NB4 (cell line): ENCODE measurements at places on chromosomes 2 and 18.

DNA sequence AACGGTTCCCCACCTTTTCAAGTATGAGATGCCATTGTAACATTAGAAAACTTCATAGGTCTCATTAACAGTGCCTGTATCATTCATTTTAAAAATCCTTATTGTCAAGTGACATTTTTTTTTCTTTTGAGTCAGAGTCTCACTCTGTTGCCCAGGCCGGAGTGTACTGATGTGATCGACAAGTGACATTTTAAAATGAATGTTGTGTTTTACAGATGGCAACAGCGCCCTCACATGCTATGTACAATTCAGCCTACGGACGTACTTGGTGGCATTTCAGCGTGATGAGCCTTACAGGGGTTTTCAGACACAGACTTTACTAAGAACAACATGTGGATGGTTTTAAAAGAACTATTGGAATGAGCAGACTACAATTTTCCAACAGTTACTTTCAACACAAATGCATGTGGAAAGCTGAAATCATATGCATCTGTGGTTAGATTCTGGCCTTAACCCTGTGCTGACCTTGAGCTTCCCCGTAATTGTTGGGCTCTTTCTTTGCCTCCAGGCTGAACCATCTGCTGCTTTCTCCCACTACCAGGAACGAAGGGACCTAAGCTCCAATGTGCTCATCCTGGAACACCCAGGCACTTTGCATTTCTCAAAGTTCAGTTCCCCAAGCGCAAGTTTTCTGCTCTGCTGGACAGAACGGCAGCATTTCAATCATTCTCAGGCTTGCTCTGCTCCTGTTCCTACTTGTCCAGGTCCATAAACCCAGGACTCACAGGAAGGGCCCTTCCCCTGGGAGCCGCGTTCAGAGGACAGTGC is 119.9 kb upstream of the NDUFV2 start:
- peak; percentile 46 for DNase-seq

GRCh38 chr2:111667542-111668273 is 216.3 kb downstream of the ANAPC1 start:
- peak; percentile 67 for DNase-seq

- DNase-seq, result no peak
Observed at GRCh38 chr2:138493334-138493733, 8.2 kb upstream of the SPOPL start.

- DNase-seq, result no peak
Observed at GRCh38 chr2:104938231-104938941, 84.5 kb downstream of the POU3F3 start.

DNA sequence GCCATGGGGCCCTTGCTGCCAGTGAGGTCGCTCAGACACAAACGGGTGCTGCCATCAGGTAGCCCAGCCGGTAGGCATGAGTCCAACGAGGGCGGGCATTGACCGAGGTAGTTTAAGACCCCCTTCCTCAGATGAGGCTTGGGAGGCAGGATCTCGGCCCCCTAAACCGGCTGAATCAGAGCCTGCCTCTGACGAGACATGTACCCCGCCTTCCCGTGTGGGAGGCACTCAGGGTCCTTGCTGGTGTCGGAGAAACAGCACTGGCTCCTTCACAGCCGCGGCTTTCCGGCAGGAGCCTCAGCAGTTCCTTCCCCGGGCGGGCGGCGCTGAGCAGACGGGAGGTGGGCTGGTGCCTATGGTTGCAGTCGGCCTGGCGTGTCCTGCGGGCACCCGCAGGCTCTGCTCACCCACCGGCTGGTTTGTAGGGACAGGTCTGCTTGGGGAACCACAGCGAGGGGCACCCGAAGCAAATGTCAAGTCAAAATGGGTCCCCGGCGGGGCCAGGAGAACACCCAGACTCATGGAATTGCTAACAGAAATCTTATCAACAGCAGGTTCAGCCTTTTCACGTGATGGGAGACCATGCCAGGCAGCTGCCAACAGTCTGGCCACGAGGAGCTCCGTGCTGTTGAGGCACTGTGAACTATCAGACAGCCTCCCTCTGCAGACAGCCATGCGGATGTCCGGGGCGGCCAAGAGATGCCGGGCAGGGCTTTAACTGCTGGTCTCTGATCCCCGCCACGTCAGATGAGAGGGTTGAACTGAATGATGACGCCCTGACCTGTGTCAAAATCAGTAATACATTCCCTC is 2.8 kb downstream of the KCNG2 start:
- no peak for DNase-seq

- DNase-seq, result peak; percentile 68
Observed at GRCh38 chr2:71530641-71531332, 77.4 kb downstream of the DYSF start.

DNA sequence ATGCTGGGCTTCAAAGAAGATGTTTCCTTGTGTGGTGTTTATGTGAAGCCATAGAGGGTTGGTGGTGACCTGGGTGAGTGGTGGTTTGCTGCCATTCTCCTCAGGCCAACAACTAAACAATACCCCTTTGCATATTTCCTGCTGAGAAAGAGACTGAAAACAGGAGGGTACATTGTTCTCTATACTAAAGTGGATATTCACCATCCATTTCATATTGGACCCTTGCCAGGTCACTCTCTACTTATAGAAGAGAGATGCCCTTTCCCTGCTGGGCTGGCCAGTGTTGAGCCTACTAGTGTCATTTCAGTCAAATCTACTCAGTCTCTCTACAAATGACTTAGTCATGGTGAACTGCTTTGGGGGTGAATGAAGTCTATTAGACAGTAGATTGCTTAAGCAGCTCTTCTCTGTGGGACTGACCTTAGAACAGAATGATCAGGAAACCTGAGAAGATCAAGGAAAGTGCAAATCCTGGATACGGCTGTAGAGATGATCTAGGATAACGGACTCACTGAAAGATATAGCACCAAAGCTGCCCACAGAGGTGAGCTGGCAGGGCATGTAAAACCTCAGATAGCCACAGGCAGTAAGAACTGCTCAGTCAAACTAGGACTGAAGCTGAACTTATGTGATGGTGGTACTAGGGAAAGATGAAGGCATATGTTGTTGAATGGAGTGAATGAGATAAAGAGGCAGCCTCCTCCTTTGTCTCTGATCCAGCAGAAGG is 154.9 kb downstream of the MYO3B start:
- DNase-seq, result no peak

DNA sequence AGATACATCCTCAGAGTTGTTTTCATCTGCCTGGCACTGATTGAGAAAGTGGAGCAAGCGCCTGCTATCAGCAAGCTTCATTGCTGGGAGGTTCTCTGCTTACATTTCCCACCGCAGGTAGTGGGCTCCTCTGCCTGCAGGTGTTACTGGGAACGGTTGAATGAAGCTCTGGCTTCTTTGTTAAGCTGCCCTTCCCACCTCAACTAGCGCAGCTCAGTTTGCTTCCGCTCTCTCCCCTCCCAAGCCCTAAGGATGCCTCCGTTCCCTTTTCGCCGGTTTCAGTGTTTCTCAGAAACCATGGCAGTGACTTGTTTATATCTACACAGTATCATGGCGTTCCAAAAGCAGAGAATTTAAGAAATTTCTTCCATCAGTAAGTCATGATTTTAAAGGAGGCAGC is 72.2 kb upstream of the B3GNT7 start:
- DNase-seq, result no peak

- DNase-seq, result no peak
Observed at GRCh38 chr18:78683191-78684010, 296.2 kb upstream of the SALL3 start.

DNA sequence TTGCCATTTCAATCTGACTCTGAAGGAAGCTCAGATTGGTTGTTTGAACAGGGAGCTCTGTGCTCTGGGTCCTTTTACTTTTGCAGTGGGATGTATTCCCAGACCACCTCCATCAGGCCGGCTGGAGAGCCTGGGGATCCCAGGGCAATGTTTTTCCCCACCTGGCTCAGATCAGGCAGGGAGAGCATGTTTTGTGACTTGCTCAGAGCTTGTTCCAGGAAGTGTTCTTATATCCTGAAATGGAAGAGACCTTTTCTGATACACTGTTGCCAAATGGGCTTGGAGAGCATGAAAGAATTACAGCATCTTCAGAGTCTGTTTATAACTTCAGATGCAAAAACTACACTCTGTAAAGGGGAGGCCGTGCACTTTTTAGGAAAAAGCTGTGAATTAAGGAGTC is 56.0 kb downstream of the LIPG start:
- DNase-seq, result no peak

DNA sequence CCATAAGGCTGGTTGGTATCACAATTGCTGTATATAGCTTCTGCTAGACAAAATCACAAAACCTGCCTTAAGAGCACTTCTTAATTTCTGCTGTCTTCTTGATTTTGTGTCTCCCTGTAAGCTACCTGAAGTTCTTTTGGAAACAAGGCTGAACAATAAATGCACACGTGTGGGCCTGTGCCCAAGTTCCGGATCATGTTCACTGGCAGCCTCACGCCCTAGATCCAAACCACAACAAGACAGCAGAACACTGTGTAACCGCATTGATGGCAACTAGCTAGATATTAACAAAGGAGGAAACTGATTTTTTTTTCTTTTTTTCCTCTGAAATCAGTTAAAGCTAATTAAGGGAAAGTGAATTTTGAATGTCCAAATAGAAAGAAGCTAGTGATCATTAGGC is 81.5 kb upstream of the LYPD6B start:
- no peak for DNase-seq

DNA sequence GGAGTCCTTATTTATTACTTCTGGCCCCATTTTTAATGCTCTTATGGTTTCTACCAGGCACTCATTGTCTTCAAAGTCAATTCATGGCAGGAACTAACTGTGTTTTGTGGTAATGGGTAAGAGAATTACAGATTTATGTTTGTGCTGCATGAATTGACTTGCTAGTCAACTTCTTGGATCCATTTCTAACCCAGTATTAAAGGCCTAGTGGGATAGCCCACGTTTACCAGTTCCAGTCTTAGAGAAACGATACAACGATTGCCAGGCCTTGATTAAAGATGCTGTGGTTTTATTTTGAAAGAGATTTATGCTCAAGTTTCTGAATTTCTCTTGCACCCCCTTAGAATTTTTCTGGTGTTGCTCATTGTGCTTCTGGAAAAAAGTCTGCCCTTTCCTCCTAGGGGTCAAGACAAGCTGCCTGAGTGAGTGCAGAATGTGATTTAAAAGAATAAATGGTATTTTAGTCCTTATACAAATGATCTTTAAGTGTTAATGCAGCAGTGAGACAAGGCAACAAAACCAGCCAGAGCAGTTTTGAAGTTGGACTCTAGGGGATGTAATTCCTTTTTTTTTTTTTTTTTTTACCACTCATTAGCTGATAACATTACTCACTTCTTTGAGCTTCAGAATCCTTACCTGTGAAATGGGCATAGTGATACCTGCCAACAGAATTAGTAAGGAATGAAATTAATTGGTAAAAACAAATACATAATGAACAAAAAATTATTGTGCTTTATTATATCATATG is 101.5 kb downstream of the ARHGAP15 start:
- DNase-seq, result no peak

DNA sequence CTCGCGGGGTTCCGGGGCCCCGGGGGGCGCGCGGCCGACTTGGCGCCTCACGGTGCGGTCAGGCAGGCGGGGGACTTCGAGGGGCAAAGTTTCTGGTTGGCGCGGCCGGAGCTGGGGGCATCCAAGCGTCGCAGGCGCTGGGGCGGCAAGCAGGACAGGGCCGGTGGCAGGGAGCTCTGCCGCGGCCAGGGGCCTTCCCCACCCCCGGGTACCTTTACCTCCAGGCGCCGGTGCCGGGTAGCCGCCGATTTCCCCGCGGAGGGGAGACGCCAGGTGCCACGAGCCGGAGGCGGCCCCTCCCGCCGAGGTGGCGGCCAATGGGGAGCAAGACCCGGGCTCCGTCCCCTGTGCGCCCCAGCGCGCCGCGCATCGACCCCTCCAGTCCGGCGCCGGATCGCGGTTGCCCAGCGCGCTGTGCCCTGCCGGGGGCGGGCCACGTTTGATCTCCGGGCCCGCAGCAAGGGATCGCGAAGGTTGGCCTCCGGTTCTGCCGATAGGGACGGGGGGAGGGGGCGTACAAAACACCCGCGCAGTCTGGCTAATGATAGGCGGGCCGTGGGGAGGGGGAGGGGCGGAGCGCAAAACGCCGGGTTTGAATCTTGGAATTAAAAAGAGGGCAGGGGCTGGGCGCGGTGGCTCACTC is at the start of gene ST8SIA5:
TSS of gene ST8SIA5 (minus strand) at position 495 of the 643 bp plus-strand sequence. CDS start 545 bp downstream, outside the sequence.
- DNase-seq, result no peak

GRCh38 chr2:214796911-214797310 is 12.6 kb downstream of the BARD1 start:
- no peak for DNase-seq
